Stimulated activated CD4-positive, alpha-beta T cell treated with anti-CD3 and anti-CD28 coated beads, Interleukin-1b, Interleukin-23, amount 100 ng/mL, for 48 hours (primary cell): ENCODE measurements at places on chromosomes 2 and 18.

- no peak for DNase-seq
These were observed 886.7 kb downstream of the SUCLG1 start for GRCh38 chr2:83572400-83572799.

GRCh38 chr2:37402636-37403035, 58.2 kb downstream of the QPCT start:
- no peak for DNase-seq

DNA sequence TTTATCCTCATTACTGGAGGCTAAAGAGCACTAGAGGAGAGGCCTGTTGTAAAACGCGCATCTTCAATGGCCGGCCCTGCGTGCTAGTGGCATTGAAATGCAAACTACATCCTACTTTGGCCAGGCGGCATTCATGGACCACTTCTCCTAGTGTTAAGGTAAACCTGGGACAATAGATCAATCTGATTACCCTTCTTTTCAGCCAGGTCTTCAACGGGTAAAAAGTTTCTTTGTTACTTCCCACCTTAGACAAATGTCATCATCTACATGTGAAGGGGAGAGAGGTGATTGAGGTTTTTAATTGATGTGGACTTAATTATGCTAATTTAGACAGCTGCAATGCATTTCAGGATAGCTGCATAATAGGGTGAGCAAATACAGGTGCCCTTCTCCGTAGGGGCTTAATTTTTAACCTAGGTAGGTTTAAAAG, 628.0 kb downstream of the ZEB2 start:
- DNase-seq = no peak

- no peak for DNase-seq
These were observed 347.5 kb downstream of the DPP10 start for GRCh38 chr2:114789989-114790388.

- DNase-seq = no peak
These were observed 12.9 kb upstream of the ESPNL start for GRCh38 chr2:238087211-238087610.

DNA sequence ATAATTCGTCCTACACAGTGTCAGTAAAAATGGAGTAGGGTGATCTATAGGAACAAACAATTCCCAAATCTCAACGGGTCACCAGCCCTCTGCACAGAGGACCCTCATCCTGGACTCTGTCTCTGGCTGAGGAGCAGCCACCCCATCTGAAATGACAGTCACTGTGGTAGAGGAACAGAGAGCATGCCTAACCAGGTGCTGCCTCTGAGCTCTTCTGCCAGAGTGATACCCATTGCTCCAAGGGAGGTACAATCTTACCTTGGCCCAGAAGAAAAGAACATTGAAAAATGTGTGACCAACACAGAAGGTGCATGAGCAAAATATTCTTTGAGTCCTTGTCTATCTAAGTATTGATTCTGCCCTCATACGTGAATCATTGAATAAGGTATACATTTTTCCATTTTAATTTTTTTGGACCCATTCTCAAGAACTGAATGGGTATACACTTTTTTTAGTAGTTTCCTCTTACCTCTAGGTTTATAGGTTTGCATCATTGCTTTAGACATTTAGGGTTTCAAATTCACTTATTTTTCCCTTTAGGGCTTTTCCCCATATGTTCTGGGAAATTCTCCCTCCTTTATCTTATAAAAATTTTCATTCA, 8.7 kb downstream of the SP140 start:
- DNase-seq = no peak

DNA sequence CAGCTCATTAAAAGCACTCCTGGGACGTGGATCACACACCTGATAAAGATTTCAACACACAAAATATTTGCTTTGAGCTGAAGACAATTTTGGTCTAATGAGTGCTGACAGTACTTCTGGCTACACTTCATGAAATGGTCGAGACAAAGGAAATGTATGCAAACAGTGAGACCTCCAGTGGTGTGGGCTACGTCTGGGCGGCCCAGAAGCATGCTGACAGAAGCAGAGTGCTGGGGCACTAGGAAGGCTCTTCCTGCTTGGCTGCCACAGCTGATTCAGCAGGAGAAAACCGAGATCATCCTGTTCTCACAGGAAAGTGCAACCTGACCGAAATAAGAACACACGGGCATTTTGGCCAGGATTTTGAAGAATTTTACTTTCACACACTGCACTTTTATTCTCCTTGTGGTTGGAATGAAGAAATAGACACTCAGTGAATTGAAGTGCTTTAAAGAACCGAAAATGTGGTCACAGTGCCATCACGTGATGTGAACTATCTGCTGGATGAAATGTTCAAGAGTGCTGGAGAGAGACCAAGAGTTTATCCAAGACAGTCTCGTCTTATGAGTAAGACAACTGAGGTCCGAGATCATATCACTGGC, 149.5 kb downstream of the CCBE1 start:
- no peak for DNase-seq
